CD8-positive, alpha-beta T cell (primary cell): ENCODE measurements at places on chromosomes 16 and 17. TPM values are rescaled to one million over a fixed set of nuclear protein-coding genes. Genes with fewer than 3 reads are reported as not detected.

Gene FBXO47
- total RNA-seq = not detected

- no peak for DNase-seq
Measured at GRCh38 chr17:82836823-82837357, 2.9 kb downstream of the ZNF750 start.

- no peak for DNase-seq
Measured at GRCh38 chr16:60304720-60305119, 1570.6 kb upstream of the GOT2 start.

Gene TRPV2
- total RNA-seq = 37.1 TPM

Gene GPR179
- 0.56 TPM for total RNA-seq

- DNase-seq = no peak
Measured at GRCh38 chr16:78278056-78278450, 178.6 kb downstream of the WWOX start.
